Heart left ventricle (tissue), 16 donors: ENCODE measurements at places on chromosomes 7 and 10.
A peak's percentile ranks its signal among the peaks of the same experiment; 100 is the strongest.

- no peak for DNase-seq
Observed at GRCh38 chr10:32970910-32971309, 12.9 kb upstream of the ITGB1 start.

DNA sequence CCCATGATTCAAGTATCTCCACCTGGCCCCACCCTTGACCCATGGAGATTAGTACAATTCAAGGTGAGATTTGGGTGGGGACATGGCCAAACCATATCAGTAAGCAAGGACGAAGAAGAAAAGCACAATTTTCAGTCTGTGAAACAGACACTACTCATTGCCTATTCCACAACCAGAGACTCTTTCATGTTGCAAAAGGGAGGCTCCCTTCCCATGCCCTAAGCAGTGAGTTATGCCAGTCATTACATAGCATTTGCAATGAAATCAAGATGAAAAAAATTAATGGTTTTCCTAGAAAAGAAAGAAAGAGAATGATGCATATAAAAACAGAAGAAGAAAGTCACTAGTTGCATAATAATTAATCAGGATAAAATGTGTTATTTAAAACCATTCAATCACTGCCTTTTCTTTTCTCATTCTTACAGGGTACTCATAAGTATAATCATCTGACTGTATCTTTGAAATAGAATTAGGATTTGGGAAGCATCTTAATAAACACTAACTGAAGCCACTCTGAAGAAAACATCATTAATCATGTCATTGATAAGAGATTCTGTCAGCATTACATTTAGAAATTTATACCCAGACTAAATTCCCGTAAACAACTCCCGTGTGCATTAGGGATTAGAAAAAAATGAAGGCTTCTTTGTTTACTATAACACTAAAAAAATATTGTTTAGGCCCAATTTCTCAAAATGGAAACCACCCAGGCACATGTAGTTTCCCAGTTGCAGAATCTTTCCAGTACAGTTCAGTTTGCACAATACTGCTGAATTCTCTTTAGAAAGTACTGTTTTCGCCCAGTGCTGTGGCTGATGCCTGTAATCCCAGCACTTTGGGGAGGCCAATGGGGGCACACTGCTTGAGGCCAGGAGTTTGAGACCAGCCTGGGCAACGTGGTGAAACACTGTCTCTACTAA lies 9.1 kb downstream of the PRPS1L1 start:
- no peak for DNase-seq

DNA sequence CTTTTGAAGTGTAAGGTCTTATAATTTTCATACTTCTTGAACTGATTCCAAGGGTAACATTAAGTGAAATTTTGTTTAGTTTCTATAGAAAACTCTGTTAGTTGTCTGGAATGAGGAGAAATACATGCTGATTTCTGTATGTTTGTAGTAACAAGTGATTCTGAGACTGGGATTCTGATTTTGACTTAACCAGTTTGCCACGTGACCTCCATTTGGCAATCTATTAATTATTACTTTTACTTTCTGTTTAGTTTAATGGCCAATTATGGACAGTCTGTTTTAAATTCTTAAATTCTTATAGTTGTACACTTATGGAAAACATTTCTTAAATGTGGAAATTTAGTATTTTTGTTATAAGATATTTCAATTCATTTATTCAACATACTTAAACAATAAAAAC lies 163.1 kb downstream of the ADK start:
- no peak for DNase-seq

DNA sequence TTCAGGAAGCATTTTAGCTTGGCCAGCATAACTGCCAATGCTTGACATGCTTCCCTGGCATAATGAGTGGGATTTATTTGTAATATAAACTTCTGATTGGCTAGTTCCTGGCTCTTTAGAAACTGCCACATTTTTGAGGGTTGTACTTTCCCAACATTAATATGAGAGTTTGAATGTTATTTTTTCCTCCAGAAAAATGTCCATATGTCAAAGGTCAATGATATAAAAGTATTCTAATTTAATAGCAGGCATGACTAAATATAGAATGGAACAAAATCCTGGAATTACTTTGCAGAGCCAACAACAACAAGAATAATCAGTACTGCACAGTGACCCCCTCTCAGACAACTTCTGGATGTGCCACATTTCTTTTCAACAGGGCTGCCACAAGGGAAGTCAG lies 352.6 kb downstream of the PRPF18 start:
- no peak for DNase-seq

DNA sequence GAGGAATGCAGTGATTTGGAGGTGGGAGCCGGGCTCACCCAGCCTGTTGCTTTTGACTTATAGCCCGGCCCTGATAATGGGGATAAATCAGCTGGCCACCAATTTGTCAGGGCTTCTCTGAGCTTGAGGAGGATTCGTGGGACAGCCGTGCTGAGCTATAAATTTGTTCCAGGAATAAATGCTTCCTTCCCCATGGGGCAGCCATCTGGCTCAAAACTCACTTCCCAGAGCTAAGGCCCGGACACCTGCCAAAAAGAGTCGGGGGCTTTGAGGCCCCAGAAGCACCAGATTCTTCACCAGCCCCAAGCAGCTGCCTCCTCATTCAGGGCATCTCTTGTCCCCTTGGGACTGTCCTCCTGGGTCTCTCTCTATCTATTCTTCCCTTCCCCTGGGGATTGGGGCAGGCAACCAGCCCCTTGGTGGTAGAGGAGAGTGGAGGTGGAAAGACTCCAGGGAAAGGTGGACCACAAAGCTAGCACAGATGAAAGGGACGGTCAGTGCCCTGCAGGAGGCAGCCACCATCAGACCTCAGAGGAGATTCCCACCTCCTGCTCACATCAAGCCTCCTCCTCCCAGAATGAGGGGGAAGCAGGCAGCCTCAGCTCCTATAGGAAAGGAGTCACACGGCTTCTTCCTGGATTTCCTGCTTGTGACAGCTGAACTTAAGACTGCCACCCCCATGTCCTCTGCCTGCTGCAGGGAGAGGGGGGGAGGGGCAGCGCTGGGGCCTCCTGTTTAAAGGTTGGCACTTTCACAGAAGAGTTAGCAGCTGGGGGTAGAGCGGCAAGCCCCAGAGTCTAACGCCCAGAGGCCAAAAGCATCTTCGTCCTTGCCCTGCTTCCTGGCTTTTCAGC lies 44.2 kb upstream of the LRRC4 start:
- no peak for DNase-seq

DNA sequence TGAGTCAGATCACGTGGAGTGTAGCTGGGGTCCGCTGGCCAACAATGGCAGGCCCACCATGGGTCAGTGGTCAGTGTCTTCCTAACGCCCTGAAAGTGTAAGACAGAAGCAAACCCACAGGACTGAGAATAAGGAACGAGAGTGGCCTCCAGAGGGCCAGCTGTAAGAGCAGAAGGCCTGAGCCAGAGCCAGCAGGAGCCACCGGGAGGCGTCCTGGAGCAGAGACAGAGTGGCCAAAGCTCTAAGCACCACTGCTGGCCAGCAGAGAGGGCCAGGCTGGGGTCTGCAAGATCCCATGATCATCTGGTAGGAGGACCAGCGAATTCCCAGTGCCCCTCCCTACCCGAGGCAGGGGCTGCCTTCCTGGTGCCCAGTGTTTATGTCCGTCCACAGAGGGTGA lies 9.2 kb downstream of the CCDC201 start:
- no peak for DNase-seq

- DNase-seq, result no peak
Observed at GRCh38 chr7:88401009-88401623, 94.4 kb upstream of the STEAP4 start.

- no peak for DNase-seq
Observed at GRCh38 chr10:7054915-7055314, 355.9 kb downstream of the SFMBT2 start.

- no peak for DNase-seq
Observed at GRCh38 chr7:31478721-31479120, 35.2 kb upstream of the ITPRID1 start.

GRCh38 chr10:113978802-113979201 lies 64.9 kb upstream of the ADRB1 start:
- peak; percentile 63 for DNase-seq

- DNase-seq, result no peak
Observed at GRCh38 chr7:54857294-54857693, 98.3 kb upstream of the SEC61G start.

GRCh38 chr10:84117686-84118394 lies 21.5 kb upstream of the GHITM start:
- no peak for DNase-seq

- peak; percentile 83 for DNase-seq
Observed at GRCh38 chr10:93445097-93445960, 36.8 kb downstream of the MYOF start.

DNA sequence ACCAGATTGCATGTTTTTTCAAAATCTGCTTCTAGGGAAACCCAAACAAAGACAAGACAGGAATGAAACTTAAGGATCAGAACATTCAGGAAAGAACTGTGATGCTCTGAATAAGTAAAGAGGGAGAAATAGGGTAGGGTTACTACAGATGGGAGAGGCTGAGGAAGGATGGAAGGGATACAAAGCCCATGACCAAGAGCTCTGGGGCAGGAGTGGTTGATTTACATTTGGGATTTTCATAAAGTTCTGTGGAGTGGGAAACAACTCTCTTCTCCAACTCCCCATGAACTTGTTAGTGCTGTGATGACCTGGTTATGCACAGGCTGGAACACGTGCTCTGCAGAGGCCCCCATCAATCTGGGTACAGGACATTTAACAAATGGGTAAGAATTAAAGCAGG lies 216.0 kb upstream of the KLF14 start:
- DNase-seq, result no peak

DNA sequence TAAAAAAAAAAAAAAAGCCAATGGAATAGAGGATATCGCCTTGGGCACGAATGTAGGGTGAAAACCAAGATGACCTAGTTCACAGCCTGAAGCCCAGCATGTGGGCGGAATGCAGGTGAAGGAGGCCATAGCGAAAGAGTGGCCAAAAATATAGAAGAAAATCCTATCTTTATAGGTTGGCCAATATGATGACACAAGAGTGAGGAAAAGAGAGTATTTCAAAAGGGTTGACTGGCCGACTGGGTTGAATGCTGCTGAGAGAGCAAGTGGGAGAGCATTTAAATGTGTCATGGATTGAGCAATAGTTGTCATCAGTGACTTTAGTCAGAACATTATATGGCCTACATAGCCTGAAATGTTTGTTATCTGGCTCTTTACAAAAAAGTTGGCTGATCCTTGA lies 17.2 kb upstream of the GLI3 start:
- DNase-seq, result no peak
